Bladder microvascular endothelial cell (primary cell): ENCODE measurements at places on chromosomes 4 and X. TPM values are rescaled to one million over a fixed set of nuclear protein-coding genes. Genes with fewer than 3 reads are reported as not detected.

The MAGEC1 gene
- total RNA-seq = not detected in 2 replicates

The ZAR1 gene
- not detected in 2 replicates for total RNA-seq

The USP11 gene
- 20.9 and 54.1 TPM in 2 replicates for total RNA-seq

The DGAT2L6 gene
- 0.16 TPM in 1 of 2 replicates, not detected in the other for total RNA-seq

The FAM9C gene
- total RNA-seq = not detected in 2 replicates

The CENPVL1 gene
- not detected in 2 replicates for total RNA-seq

The COL4A6 gene
- 0.16 and 0.44 TPM in 2 replicates for total RNA-seq

The PABPC1L2B gene
- total RNA-seq = not detected in 2 replicates

The TTC29 gene
- 0.06 and 0.16 TPM in 2 replicates for total RNA-seq
